ENCODE measurements at places on chromosomes 5 and 9. TPM values are rescaled to one million over a fixed set of nuclear protein-coding genes. Genes with fewer than 3 reads are reported as not detected.

SH3TC2 gene
- not detected for total RNA-seq

GPX3 gene
- not detected for total RNA-seq

KIAA0825 gene
- total RNA-seq = 0.07 TPM

SCGB3A2 gene
- not detected for total RNA-seq

GTF2H2C gene
- 38.2 TPM for total RNA-seq

PCDHA9 gene
- total RNA-seq = not detected

- DNase-seq = no peak
Observed at GRCh38 chr5:14143546-14143840, 351 bp downstream of the TRIO start.

DNA sequence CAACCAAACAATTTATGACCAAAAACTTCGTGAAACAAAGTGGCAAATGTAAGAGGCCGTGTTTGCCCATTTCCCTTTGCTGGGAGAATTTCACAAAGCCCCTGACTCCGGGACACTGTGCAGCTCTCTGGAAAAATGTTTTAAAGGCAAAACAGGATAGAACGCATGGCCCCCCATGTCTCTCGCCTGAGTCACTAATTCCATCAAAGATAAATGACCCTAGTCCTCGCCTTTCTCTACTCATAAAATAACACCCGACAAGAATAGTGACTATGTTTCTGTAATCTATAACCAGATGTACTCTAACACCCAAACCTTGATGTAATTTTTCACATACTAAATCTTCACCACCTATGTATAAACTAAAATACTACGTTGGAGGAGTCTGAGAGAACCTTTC, 55.7 kb upstream of the SAP30L start:
- DNase-seq = no peak

DNA sequence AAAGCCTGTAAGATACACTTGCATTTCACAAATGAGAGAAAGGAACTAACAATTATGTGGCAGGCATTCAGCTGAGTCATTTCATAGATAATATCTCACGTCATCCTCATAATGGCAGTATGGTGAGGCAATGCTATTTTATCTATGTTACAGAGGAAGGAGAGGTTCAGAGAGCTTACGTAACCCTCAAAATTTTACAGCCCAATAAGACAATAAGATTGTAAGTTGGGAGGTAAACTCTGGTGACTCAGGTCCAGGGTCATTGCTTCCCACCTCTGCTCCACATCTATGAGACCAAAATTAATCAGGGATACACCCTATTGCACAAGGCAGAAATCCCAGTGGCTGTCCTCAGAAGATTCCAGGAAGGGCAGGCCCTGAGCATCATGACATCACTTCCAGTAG, 309.7 kb downstream of the NSG2 start:
- DNase-seq = no peak

GRCh38 chr9:2403701-2404100, 217.9 kb upstream of the VLDLR start:
- DNase-seq = no peak

GRCh38 chr9:134139081-134139480, 3.2 kb downstream of the WDR5 start:
- DNase-seq = no peak

DNA sequence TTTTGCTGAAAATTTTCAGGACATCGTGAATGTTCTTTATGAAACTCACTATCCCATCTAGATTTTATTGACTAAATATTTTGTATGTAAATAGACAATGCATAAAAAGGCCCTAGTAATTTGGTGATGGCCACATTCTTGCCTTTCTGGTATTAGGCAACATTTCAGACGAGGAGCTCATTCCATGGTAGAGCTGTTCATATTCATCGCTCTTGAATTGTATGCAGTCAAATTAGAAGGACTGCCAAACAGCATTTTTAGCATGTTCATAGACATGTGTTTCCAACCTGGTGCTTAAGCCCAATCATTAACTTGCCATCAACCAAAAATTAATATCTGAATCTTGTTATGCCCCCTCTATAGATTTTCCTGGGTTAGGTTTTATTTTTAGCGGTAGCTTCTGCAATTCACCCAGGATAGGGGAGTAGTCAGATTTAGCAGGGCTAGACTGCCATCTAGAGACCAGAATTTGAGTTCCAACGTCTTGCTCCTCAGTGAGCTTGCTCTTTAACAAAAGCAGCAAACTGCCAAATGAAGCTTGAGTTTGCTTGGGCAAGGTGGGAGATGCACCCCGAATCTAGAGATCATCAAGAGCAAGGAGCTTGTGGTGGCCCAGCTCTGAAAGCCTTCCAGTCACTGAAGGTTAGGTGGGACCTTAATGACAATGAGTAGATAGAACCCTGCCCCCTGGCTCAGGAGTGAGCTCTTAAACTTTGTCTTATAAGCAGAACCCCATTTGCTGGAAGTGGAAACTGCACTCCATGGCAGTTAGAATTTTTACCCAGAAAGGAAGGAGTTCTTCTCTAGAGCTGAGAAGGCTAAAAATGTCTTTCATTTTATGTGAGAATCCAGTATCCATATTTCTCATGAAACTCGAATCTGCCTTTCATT, 456.2 kb downstream of the RASEF start:
- DNase-seq = peak; percentile 21

- no peak for DNase-seq
Observed at GRCh38 chr9:130543368-130543767, 36.0 kb upstream of the FUBP3 start.

DNA sequence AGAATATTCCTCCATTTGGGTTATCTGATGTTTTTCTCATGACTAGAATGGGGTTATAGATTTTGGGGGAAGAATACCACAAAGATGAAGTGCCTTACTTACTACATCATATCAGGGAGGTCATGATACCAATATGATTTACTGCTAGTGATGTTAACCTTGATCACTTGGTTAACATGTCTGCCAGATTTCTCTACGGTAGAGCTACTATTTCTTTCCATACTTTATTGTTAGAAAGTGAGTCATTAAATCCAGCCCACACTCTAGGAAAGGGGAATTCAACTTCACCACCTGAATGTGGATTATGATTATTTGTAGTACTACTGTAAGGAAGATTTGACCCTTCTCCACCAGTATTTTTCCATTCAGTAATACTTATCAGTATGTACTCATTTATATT, 64.7 kb downstream of the UBE2R2 start:
- no peak for DNase-seq

GRCh38 chr5:168347368-168348083, 56.1 kb downstream of the WWC1 start:
- no peak for DNase-seq

- no peak for DNase-seq
Observed at GRCh38 chr5:149441986-149442385, 62.9 kb upstream of the IL17B start.

DNA sequence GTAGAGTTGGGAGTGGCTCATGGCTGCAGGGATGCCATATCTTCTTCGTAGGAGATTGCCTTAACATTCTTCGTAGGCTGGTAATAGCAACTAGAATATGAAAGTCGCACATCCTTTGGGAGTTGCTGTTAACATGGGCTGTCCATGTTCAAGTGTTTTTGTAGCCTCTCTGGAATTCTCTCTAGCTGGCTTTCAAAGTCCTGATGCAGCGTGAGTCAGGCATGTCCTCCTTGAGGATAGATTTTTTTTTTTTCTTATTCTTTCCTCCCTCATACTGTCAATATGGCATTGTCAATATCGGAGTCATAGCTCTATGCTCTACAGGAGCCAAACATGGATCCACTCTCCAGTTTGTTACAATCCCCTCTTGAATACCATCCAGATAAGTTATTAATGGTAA, 494.8 kb upstream of the WWC1 start:
- no peak for DNase-seq
